Frontal cortex (tissue), 4 donors: ENCODE measurements at places on chromosomes 11 and 22.

- DNase-seq: peak; percentile 61
These were observed 26.1 kb upstream of the EED start for GRCh38 chr11:86218125-86219084.

DNA sequence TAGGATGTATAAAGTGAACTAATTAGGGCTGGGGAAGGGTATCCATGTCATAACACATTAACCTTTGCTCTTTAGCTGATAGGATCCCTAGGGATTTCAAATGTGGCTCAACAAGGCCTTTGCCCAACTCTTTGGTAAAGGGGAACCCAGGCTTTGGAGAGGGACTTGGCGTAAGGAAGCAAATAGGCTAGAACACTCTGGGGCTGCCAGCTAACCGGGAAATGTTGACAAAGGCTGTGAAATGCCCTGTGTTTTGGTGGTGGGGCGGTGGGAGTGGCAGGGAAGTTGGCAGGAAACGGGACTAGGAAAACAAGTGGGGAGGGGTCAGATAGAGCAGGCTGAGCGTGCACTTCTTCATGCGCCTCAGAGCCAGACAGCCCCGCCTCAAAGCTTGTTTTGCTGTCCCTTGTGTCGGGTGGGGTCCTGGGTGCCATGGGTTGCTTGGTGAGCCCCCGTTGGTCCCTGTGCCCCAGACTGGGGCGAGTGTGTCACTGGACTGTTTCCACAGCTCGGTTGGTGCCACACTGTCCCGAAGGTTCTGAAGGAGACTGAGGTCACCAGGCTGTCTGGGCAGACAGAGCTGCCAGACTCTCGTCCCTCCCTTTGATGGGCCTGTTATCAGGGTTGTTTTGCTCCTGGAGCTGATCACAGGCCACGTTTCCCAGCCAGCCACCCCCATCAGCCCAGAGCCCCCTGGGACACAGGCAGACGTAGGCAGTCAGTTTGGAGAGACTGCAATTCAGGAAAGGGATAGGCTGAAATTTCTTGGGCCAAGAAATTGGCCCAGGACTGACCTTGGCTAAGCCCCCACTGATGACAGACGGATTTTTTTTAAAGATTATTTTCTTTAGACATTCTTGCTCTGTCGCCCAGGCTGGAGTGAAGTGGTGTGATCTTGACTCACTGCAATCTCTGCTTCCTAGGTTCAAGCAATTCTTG lies 19.6 kb downstream of the KCTD21 start:
- DNase-seq: no peak

GRCh38 chr22:50281957-50282356 lies 11.8 kb upstream of the MAPK11 start:
- DNase-seq: no peak

DNA sequence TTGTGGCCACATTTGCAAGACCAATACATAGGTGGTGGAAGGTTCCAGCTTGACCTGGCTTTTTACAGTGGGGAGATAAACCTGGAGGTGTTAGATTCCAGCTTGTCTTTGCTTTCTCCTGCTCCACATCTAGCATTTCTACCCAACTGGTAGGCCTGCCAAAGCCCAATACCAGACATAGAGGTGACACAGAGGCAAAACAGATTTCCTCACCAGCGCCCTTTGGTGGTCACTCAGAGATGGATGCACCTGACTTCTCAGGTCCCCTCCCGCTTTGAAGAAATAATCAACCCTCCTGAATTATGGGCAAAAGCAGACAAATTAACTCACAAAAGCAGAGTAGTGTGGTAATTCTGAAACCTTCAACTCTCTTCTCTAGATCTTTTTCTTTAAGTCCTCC lies 1356.2 kb downstream of the FAM181B start:
- DNase-seq: no peak

- no peak for DNase-seq
These were observed 9.5 kb upstream of the RFPL3 start for GRCh38 chr22:32348031-32348611.

DNA sequence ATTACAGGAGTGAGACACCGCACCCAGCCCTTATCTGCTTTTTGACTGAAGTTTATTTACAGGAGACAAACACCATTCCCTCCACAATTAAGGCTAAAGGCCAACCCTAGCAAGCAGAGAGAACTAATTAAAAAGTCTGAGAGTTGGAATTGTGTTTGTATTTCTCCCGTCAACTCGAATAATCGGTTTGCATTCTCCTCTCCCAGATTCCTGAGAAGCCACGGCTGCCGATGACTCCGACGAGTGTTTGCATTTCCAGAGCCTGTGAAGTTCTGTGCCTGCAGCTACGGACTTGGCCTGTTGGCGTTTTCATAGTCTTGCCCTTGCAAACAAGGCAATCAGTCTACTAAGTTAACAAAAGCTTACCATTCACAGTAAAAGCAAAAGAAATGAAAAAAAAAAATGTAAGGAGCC lies 73.2 kb upstream of the NUP50 start:
- no peak for DNase-seq

DNA sequence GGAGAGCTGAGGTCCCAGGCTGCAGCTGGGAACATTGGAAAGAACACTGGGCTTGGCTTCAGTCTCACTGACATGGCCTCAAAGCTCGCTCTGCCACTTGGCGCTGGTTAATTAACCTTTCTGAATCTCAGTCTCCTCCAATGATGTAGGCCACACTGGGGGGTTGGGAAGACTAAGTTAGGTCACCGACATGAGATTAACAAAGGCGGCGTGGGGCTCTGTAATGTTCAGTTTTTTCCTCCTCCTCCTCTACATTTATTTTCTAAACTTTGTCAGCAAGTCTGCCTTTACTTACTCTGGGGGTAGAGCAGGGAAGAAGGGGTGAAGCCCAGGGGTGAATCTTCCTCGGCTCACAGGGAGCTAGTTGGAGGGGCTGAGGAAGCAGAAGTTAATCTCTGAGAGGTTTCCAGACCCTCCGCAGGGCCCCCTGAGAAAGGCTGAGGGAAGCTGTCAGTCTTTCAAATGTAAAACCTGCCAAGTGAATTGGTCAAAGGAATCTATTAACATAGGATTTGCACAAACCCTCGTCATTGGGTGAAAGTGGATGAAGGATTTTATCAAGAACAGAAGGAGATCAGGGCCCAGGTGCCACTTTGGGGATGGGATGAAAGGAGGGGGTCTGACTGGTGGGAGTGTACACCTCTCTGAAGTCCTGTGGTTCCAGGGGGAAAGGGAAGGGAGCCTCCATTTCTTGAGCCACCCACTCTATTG lies 32.1 kb upstream of the TENM4 start:
- no peak for DNase-seq

GRCh38 chr11:27211370-27212127 lies 151.5 kb downstream of the CCDC34 start:
- no peak for DNase-seq

- DNase-seq: no peak
These were observed 7.5 kb downstream of the GNAZ start for GRCh38 chr22:23077627-23078461.

GRCh38 chr11:73241300-73241699 lies 23.2 kb downstream of the P2RY2 start:
- DNase-seq: no peak

DNA sequence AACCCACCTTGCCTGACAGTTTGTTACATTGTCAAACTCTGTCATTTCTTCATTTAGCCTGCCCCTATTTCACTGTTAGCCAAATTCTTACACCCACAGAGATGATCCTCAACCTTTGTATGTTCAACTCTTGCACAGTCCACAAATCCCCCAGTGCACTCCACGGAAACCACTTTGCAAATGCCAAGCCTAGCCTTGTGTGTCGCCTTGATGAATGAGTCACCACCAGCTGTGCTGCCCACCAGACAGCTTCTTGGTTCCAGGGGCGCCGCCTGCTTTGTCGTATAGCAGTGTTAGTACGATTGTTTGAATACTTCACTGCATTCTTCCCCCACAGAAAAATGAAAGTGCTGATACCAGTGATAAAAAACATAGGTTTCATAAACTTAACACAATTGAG lies 686.3 kb downstream of the NTM start:
- DNase-seq: no peak

DNA sequence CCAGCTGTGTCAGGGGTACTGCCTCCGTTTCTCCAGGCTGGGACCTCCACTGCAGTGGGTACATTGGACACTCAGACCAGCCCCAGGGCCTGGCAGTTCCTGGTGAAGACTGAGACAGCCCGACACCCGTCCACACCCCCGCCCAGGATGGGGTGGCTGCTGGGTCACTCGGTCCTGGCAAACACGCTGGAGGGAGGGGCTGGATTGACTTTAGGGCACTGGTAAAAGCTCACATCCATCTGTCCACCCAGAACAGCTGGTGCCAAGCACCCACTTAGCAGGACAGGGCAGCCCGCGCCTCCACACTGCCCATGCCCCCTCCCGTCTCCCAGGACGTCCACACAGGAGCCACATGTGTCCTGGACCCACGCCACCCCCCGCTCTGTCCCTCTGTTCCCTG lies 10.7 kb upstream of the TBX1 start:
- DNase-seq: no peak

DNA sequence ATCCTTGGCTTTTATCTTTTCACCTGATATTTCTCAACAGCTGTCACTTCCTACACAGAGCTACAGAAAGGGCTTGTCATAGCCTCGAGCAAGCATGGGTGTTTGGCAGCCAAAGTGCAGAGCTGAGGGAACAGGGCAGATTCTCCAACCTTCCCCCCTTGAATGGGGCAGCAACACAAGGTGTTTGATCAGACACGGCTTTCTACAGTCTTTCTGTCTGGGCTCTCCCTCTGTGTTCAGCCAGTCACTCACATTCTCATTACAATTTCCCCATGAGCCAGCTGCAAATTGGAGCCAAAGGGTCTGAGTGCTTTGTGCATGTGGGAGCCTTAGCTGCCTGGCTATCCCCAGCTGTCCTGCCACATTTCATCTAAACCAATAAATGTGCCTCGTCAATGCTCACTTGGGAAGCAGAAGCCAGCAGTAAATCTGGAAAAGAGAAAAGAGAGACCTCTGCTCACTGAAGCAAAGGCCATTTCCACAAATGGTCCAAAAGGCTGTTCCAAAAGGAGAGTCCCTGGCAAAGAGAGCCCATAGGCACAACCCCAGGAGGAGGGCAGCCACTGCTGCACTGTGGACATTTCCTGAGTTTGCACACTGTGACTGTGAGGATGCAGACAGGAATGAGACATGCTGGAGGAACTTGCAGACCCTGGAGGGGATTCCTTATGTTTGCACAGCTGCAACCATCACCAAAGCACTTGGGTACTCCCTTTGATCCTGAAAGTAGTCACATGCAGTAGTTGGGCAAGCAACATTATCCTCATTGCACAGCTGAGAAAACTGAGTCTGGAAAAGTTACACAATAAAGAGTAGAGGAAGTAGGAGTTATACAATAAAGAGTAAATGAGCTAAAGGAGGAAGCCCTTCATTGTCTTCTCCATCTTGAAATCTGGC lies 186.8 kb downstream of the FAM181B start:
- no peak for DNase-seq

DNA sequence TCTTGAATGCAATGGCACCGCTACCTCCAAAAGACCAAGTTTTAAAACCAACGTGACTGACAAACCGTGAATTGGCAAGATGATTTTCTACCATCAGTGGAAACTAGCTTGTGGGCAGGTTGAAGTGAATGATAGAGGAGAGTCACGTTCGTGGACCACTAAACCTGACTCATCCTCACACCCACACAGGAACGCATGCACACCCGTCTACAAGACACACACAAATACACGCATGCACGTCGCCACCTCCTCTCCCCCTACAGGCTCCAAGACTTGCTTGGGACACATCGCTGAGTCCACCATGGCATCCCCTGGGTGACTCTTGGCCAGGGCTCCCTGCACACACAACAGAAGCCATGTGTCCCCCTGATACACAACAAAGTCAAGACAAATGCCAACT lies 14.4 kb downstream of the TMPRSS6 start:
- peak; percentile 45 for DNase-seq

GRCh38 chr11:115363426-115363825 lies 140.8 kb downstream of the CADM1 start:
- DNase-seq: no peak

DNA sequence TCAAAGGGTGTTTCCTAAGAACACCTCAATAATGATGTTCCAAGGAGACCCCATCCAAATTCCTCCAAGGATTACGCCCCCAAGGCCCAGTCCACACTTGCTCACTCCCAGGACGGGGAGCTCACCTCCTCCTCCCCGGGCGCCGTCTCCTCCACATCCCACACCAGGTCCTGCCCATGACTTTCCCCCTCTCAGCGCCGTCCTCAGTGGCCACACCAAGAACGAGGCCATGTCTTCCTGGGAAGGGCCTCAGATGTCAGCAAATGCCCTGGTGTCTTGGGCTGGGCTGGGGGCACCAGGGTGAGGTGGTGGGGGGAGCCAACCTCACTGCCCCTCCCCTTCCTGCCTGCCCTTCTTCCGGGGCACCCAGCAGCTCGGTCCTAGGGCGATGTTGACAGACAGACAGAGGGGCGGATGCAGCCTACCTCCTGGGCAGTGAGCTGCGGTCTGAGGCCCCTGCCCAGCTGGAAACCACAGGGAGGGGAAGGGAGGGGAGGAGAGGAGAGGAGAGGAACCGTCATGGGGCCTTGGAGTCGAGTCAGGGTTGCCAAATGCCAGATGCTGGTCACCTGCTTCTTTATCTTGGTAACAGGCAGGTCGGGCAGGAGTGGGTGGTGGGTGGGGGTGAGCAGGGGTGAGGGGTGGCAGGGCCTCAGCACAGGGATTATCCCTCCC lies at the start of the genes C11orf21 and TSPAN32:
Gene C11orf21, minus strand, starts transcription at position 288 of the 675 bp plus-strand sequence. Its CDS starts 110 bp downstream, at position 178.
Gene TSPAN32, plus strand, starts transcription at position 383 of the 675 bp plus-strand sequence. Its CDS starts 137 bp downstream, at position 520.
- DNase-seq: no peak

- DNase-seq: no peak
These were observed 52.4 kb downstream of the MIAT start for GRCh38 chr22:26709617-26710390.

- no peak for DNase-seq
These were observed 13.0 kb downstream of the INTS4 start for GRCh38 chr11:77981346-77981947.

DNA sequence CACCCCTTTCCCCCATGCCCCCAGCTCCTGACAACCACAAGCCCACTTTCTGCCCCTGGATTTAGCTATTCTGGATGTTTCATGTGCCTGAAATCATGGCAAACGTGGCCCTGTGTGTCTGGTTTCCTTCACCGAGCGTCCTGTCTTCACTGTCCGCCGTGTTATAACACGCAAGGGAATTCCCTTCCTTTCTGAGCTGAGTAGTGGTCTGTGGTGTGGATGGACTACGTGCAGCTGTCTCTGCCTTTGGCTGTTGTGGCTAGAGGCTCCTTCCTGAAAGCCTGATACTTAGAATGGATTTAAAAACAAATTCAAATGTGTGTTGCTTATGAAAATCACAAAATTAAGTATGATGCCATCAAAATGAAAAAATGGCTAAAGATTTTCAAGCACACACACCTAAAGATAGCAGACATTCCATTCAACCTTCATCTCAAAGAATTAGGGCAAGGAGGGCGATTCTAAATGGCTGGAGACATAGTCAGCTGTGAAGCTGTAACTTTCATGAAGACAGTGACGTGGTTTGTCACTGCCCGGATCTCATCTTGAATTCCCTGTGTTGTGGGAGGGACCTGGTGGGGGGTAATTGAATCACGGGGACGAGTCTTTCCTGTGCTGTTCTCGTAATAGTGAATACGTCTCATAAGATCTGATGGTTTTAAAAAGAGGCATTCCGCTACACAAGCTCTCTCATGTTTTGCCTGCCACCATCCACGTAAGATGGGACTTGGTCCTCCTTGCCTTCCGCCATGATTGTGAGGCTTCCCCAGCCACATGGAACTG lies 30.5 kb downstream of the KCNQ1 start:
- no peak for DNase-seq

GRCh38 chr11:86292912-86293616 lies 9.0 kb upstream of the HIKESHI start:
- DNase-seq: no peak
